ENCODE measurements at places on chromosomes 6 and 20.

- DNase-seq = no peak
Observed at GRCh38 chr20:57326667-57327455, 2.7 kb upstream of the SPO11 start.

- no peak for DNase-seq
Observed at GRCh38 chr6:42099340-42100028, 42.9 kb downstream of the C6orf132 start.

GRCh38 chr20:40489886-40490285 lies 199.2 kb downstream of the MAFB start:
- no peak for DNase-seq

DNA sequence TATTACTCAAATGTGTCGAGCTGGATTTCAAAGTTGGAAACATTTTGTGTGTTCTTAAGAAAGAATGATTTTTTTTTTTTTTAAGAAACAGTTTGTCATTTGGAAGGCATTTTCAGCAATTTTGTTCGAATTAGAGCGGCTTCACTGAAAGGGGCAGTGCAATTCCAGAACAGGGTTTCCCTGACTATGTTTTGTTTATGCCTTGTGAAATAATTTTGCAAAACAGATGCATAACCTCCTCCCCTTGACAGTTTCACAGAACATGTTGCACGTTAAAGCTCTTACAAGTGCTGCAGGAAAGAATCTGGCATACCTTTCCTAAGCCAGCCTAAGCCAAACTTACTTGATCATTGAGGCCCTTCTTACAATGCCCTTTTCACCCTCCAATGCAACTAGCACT lies 216.0 kb upstream of the SSTR4 start:
- no peak for DNase-seq

GRCh38 chr6:18122128-18123093 lies at the start of gene NHLRC1:
TSS of gene NHLRC1 (minus strand) at chr6:18122677. CDS start at chr6:18122606, 71 bp downstream.
- peak; percentile 82 for DNase-seq

DNA sequence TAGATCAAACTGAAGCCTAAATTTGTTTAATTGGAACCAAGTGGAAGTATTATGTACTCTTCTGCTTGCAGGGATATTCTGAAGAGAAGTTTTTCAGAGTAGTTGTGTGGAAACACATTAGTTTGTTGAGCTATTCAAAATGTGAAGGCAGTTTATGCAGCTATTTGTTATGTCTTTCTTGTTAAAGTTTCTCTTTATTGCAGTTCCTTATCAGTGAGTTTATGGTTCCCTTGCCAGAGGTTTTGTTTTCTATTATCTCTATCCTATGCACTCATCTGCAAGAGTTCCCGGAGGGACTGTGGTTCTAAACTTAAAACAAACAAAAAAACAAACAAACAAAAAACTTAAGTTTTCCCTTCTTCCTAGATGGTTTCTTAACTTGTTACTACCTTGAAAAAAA lies 143.7 kb upstream of the SLC22A16 start:
- no peak for DNase-seq

- no peak for DNase-seq
Observed at GRCh38 chr6:168413856-168414255, 27.1 kb upstream of the SMOC2 start.

GRCh38 chr6:161921602-161922395 lies 647.9 kb upstream of the AGPAT4 start:
- no peak for DNase-seq

GRCh38 chr6:142913036-142913510 lies 31.9 kb downstream of the HIVEP2 start:
- DNase-seq = no peak

GRCh38 chr6:5034736-5035135 lies 30.9 kb upstream of the RPP40 start:
- no peak for DNase-seq

GRCh38 chr20:41168281-41169161 lies 31.2 kb downstream of the PLCG1 start:
- DNase-seq = no peak

DNA sequence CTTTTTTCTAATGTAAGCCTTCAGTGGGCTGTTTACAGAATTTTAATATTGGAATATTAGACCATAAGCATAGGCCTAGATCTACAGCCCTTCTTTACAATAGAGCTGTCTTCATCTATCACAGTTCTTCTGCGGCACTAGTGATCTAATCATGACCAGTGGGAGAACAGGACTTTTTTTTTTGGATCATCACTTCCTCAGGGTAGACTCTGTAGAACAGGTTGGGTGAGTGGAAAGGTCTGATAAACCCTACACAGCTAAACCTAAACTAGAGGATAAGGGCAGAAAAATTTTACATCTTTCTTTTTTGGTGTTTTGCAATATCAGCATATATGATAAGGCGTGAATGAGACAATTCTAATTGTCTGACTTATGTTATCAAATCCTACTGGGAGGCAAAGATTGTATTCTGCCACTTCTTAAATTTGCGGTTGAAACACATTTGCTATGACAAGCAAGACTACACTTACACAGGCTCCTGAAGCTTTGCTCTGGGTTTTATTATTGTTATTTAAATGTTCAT lies 52.2 kb downstream of the GOPC start:
- DNase-seq = no peak

- no peak for DNase-seq
Observed at GRCh38 chr20:48944663-48945297, 23.3 kb downstream of the ARFGEF2 start.

- no peak for DNase-seq
Observed at GRCh38 chr6:38065734-38066305, 246.3 kb downstream of the ZFAND3 start.

GRCh38 chr20:42790111-42790510 lies 399.6 kb downstream of the PTPRT start:
- no peak for DNase-seq

GRCh38 chr6:143299253-143300166 lies 151.0 kb downstream of the ADAT2 start:
- DNase-seq = no peak

DNA sequence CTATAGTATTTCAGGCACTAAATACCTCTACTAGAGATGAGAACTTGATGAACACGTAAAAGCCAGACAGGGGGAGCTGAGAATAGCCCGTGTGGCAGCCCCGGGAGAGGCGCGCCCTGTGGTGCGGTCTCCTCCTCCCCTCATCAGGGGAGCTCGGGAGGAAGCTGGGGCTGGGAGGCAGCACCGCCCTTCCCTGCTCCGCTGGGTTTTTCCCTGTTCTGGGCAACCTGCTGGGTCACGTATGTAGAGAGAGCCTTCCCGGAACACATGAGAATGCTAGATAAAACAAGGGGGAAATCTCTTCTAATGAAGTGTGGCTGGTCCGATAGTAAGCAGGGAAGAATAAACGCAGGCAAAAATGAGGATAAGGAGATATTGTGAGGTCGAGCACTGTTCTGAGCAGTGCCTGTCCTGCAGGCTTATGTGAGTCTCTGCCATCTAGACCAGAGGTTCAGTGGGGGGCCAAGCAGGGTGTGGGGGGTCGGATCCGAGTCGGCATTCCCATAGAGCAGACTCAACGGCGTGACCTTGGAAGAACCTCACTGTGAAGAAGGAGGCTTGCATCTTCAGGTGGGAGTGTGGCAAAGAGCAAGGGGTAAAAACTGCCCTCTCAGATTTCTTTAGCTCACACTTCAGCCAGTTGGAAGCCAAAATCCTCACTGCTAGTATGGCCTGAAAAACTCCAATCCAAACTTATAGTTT lies 13.4 kb upstream of the RPS6KA2 start:
- no peak for DNase-seq

DNA sequence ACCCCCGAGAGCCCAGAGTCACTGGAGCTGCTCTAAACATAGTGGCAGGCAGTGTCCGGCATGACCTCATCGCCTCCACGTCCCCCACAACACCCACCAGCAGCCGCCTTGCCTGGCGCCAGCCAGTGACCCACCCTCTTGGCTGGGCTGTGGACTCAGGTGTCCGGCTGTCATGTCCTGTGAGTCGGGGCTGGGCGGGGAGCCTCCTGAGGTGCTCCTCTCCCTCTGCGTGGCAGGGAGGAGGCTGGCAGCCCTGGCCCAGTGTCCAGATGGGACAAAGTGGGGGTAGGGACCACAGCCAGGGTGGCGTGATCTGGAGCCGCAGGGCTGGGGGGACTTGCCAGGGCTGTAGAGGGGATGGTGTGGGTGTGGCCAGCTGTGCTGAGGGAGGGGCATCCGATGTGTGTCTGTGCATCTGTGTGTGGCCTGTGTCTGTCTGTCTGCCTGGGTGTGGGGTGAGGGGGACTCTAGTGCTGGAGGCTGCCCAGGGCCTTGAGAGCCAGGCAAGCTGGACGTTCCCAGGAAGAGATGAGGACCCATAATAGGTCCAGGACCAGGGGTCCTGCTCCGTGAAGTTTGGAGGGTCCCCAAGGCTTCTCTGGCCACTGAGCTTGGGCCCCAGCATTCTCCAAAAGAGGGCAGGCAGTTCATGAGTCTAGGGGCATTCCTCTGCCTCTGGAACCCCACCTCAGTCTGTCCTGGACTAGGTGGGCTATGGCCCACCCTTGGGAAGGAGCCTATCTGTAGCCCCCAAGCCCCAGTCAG lies 2.3 kb upstream of the SOX18 start:
- DNase-seq = no peak

- DNase-seq = no peak
Observed at GRCh38 chr6:56581296-56581925, 61.3 kb downstream of the DST start.

DNA sequence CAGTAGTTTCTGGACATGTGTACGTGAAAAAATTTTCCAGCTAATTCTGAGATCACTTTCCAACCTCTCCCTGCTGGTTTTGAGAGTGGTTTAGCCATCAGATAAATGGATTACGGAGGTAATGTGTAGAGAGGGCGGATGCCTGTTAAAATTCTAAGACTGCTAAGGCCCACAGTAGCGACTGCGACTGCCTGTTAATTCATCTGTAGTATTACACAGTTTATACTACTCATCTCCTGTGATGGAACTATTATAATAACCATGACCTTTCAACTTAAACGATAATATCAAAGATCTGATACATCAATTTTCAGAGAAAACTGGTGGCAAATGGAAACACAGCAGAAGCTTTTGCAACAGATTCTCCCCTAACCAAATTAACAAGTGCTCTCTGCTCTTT lies 102.3 kb downstream of the IRF4 start:
- no peak for DNase-seq

- DNase-seq = no peak
Observed at GRCh38 chr6:23414051-23414445, 712.0 kb upstream of the NRSN1 start.

DNA sequence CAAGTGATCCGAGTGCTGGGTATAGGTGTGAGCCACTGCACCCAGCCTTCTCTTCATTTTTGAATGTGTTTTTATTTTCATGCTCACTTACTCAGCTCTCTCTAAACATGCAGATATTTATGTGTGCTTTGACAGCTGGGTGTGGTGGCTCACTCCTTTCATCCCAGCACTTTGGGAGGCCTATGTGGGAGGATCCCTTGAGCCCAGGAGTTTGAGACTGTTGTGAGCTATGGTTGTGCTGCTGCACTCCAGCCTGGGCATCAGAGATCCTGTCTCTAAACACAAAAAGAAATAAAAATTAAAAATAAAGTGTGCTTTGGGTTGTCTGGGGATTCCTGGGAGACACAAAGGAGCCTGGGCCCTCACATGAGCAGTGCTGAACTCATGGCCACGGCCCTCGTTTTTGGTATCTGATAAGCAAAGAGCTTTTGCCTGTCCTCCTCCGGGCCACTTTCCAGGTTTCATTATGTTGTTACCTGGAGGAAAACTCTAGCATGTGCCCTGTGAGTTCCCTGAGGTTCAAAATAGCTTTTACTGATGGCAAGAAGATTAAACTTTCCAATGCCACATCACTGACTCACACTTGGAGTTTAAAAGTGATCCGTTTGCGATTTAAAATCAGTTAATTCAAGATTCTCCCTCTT lies 78.5 kb downstream of the CD164 start:
- DNase-seq = no peak

DNA sequence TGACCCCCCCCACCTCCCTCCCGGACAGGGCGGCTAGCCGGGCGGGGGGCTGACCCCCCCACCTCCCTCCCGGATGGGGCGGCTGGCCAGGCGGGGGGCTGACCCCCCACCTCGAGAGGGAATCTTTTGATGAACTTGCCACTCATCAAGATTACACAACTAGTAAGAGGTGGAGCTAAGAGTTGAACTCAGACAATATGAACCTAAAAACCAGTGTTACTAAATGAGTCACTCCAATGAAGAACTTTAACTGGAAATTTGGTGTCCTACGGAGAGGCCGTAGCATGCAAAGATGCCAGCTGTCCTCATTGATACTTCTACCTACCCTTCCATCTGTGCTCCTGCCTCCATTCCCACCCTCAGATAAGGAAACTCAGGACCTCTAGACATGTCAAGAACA lies 42.8 kb downstream of the PFDN4 start:
- DNase-seq = no peak

GRCh38 chr20:37363221-37364012 lies 17.5 kb downstream of the SRC start:
- no peak for DNase-seq

DNA sequence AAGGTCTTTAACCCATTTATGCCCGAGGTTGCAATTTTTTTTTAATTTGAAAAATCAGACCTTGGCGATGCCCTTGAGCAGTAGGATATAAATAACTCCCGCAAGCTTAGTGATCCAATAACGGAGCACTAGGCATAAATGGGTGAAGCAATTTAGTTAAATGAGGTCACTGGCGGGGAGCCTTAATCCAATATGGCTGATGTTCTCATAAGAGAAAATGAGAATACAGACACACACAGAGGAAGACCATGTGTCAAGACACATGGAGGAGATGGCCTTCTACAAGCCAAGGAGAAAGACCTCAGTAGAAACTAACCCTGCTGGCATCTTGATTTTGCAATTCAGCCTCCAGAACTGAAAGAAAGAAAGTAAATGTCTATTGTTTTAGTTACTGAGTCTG lies 735 bp downstream of the SIRPG start:
- DNase-seq = no peak

DNA sequence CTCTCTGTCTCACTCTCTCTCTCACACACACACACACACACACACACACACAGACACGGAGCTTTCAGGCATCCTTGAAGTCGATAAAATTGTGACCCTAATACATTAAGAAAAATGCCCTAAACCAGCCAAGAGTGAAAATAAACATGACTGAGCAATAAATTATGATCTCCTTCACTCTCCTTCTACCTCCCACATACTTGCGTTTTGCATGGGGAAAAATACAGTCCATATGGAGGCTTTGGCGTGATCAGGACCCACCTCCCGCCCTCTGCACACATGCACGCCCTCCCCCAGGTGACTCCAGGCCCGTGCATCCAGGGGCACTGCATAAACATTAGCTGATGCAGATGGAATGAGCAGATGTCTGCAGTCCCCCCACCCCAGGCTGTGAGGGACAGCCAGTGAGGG lies 114.2 kb upstream of the JARID2 start:
- no peak for DNase-seq

GRCh38 chr6:100338090-100338489 lies 126.6 kb downstream of the SIM1 start:
- no peak for DNase-seq

GRCh38 chr6:99609905-99610489 lies 3.4 kb downstream of the PRDM13 start:
- DNase-seq = no peak

GRCh38 chr20:38888059-38888831 lies 38.0 kb upstream of the FAM83D start:
- no peak for DNase-seq

DNA sequence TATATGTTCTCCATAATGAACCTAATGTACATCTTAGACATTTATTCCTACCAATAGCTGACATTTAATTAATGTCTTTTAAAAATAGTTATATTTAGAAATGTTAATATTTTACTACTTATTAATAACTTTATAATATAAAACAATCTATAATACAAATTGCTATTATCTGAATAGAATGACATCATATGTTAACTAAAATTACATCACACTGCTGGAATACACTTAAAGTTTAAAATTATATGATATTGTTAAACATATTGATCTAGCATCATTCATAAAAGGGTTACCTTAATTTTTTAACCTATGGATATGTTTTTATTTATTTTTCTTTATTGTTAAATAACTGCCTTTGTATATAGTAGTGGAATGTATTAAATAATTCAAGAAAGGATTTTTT lies 660.2 kb upstream of the ADGRB3 start:
- no peak for DNase-seq

Data from T-helper 1 cell (primary cell).